ENCODE measurements at places on chromosomes 1 and 21. TPM values are rescaled to one million over a fixed set of nuclear protein-coding genes. Genes with fewer than 3 reads are reported as not detected.

GRCh38 chr1:220884109-220884980, 5.1 kb downstream of the HLX start:
- H3K4me1 ChIP-seq: no peaks in the 10 kb centered on the region
- H3K27me3 ChIP-seq: no peaks in the 10 kb centered on the region
- no peak for DNase-seq
- peaks cover 19% of the 10 kb centered on the region for H3K36me3 ChIP-seq
- H3K27ac ChIP-seq: no peak overlapping the region
- no peak overlapping the region for H3K4me3 ChIP-seq

- no peak for DNase-seq
- H3K27me3 ChIP-seq: no peaks in the 10 kb centered on the region
- no peaks in the 10 kb centered on the region for H3K4me1 ChIP-seq
- no peak overlapping the region for H3K27ac ChIP-seq
Observed at GRCh38 chr1:66012106-66012784, 219.6 kb downstream of the PDE4B start.

LRRC8D gene
- total RNA-seq: 22.1 TPM

DNA sequence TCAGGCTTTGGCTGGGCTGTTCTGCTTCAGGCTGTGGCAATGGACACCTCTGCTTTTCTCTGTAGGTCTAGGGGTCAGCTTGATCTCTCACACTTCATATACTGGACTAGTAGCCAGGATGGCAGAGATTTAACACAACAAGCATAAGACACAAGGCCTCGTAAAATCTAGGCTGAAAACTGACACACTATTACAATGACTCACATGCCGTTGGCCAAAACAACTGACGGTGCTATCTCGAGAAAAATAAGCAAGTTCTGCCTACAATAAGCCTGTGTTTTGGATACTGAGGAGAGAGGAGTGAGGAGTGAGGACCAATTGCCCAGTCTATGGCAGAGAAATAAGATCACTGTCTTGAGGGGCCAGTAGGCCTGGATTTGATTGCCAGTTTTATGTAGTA, 840.7 kb upstream of the ADAMTS5 start:
- DNase-seq: no peak
- H3K27me3 ChIP-seq: no peaks in the 10 kb centered on the region
- no peak overlapping the region for H3K4me3 ChIP-seq
- no peaks in the 10 kb centered on the region for H3K36me3 ChIP-seq

GRCh38 chr1:63362578-63362977, 4.8 kb upstream of the ALG6 start:
- H3K4me1 ChIP-seq: no peaks in the 10 kb centered on the region
- H3K4me3 ChIP-seq: no peak overlapping the region
- H3K36me3 ChIP-seq: no peaks in the 10 kb centered on the region
- no peak for DNase-seq
- H3K27me3 ChIP-seq: no peaks in the 10 kb centered on the region

HOOK1 gene
- 29.7 TPM for total RNA-seq

GRCh38 chr1:204615881-204616280, 69.7 kb downstream of the LRRN2 start:
- no peak for DNase-seq
- H3K4me3 ChIP-seq: no peak overlapping the region
- H3K4me1 ChIP-seq: no peaks in the 10 kb centered on the region
- H3K27ac ChIP-seq: no peak overlapping the region

DNA sequence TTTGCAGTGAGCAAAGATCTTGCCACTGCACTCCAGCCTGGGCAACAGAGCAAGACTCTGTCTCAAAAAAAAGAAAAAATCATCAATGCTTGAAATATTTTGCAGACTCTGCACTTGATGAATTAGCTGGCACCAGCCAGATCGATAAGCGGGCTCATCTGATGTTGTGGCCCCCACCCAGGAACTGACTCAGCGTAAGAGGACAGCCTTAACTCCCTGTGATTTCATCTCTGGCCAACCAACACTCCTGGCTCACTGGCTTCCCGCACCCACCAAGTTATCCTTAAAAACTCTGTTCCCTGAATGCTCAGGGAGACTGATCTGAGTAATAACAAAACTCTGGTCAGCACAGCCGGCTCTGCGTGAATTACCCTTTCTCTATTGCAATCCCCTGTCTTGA, 98.9 kb downstream of the SPSB1 start:
- H3K27ac ChIP-seq: no peak overlapping the region
- H3K4me3 ChIP-seq: no peak overlapping the region
- no peaks in the 10 kb centered on the region for H3K4me1 ChIP-seq
- H3K27me3 ChIP-seq: no peaks in the 10 kb centered on the region
- H3K36me3 ChIP-seq: no peaks in the 10 kb centered on the region

HNRNPCL4 gene
- not detected for total RNA-seq

DNA sequence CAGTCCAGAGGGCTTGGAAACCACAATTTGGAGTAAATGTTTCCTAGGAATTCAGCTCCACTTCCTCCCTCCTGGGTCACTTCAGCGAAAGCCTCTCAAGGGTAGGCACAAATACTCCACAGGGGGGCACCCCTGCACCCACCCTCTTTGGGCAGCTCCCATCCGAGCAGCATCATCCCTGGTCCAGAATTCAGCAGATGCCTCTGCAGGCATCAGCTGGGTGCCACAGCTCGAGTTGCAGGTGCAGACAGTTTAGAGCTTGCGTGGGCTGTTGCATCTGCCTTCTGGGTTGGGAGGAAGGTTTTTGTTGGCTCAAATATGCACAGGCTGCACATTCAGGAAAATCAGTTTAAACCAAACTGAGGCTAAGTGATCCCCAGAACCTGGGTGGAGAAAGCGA, 25.0 kb downstream of the KANK4 start:
- no peaks in the 10 kb centered on the region for H3K36me3 ChIP-seq
- no peak for DNase-seq
- H3K4me1 ChIP-seq: no peaks in the 10 kb centered on the region
- no peak overlapping the region for H3K4me3 ChIP-seq
- no peak overlapping the region for H3K27ac ChIP-seq

TINAGL1 gene
- 40.4 TPM for total RNA-seq

DNA sequence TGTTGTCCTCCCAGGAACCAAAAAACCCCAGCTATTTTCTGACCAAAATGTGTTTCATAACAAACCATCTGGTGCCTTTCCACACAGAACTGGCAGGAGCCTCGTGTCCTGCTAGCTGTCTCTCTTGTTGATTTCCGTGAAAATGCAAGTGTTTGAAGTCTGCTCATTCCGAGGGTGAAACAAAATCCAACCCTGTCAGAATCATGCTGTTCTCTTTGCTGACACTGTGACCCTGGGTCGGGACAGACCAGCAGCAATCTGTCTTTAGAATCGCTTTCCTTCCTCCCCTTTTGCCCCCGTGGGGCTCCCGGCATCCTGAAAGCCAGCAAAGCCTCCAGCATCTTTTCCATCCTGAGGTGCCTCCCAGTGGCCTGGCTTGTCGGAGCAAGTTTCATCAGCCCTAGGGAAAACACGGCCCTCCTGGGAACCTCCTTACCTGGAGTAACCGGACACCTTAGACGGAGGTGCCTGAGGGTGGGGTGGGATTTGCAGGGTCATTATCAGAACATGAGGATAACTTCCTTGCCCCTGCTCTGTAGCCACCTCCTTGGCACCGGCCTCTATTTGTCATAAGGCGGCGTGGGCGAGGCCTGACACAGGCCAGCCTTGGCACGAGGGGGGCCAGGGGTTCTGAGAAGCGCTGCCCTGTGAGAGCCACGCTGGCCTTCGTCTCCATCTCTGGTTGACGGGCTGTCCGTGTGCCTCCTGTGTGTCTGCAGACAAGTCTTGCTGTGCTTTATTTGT, 24.9 kb downstream of the LDLRAP1 start:
- H3K27ac ChIP-seq: no peak overlapping the region
- H3K4me3 ChIP-seq: no peak overlapping the region
- H3K27me3 ChIP-seq: no peaks in the 10 kb centered on the region
- H3K4me1 ChIP-seq: peaks cover 4% of the 10 kb centered on the region
- DNase-seq: no peak
- H3K36me3 ChIP-seq: peaks cover 7% of the 10 kb centered on the region

DNA sequence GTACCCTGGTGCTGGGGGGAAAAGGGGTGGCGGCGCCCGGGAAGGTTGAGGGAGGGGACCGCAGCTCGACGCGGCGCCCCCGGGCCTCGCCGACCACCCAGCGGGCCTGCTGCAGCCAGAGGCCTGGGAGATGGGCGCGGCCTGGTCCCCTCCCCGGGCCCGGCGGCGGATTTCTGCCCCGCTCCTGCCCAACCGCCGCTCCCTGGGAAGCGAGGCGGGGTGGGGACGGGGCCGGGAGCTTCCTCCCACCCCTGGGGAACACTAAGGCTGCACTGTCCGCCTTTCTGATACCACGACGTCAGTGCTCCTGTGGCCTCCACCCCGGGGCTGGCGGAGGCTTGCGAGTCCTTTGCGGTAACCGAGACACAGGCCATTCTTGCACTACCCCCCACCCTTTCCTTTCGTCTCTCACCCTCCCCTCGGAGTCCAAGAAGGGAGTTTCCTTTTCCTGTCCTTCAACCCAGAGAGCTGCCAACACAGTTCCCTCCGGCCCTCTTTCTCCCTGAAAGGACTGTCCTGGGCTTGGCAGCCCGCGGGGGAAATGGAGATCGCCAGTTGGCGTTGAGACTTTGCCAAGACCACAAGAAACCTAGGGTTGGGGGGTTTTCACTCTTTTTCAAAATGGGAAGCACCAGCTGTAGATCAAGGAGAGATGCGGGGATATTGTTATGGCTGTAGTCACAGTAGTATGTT, 742 bp downstream of the SH3GLB1 start:
- DNase-seq: peak; percentile 73
- H3K4me1 ChIP-seq: no peaks in the 10 kb centered on the region
- no peaks in the 10 kb centered on the region for H3K27me3 ChIP-seq

DNA sequence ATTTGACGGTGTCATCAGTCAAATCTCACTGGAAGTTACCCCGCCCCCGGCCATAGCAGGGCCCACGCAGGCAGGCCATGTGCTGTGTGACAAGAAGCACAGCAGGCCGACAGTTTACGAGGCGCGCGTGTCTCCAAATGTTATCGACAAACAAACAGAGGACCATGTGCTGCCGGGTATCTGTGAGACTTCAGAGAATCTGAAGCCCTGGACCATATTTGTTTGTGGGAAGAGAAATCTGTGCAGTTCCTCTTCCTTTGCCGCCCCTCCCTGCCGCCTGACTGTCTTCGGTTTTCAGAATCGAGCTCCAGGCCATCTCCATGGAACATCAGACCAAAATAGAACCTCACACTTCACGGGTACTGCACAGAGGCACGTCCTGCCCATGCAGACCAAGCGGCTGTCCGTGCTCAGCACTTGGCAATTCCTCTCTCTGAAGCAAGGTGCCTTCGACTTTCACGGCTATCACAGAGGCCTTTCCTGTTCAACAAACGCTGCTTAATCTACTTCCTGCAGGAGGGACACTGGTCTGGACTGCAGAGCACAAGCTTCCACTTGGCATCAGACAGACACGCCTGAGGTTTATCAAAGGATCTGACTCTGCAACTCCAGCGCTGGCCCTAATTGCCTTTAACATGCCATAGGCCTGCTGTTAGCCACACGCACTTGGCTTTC, 135.7 kb upstream of the KRTAP19-8 start:
- no peaks in the 10 kb centered on the region for H3K36me3 ChIP-seq
- DNase-seq: peak; percentile 67
- no peak overlapping the region for H3K4me3 ChIP-seq
- peak overlapping the region; percentile 25 for H3K27ac ChIP-seq
- H3K27me3 ChIP-seq: no peaks in the 10 kb centered on the region

- H3K27me3 ChIP-seq: no peaks in the 10 kb centered on the region
- no peaks in the 10 kb centered on the region for H3K36me3 ChIP-seq
- H3K27ac ChIP-seq: no peak overlapping the region
- DNase-seq: peak; percentile 80
Observed at GRCh38 chr1:24289937-24290595, 29.1 kb upstream of the GRHL3 start.

HAO2 gene
- 282 TPM for total RNA-seq

DNA sequence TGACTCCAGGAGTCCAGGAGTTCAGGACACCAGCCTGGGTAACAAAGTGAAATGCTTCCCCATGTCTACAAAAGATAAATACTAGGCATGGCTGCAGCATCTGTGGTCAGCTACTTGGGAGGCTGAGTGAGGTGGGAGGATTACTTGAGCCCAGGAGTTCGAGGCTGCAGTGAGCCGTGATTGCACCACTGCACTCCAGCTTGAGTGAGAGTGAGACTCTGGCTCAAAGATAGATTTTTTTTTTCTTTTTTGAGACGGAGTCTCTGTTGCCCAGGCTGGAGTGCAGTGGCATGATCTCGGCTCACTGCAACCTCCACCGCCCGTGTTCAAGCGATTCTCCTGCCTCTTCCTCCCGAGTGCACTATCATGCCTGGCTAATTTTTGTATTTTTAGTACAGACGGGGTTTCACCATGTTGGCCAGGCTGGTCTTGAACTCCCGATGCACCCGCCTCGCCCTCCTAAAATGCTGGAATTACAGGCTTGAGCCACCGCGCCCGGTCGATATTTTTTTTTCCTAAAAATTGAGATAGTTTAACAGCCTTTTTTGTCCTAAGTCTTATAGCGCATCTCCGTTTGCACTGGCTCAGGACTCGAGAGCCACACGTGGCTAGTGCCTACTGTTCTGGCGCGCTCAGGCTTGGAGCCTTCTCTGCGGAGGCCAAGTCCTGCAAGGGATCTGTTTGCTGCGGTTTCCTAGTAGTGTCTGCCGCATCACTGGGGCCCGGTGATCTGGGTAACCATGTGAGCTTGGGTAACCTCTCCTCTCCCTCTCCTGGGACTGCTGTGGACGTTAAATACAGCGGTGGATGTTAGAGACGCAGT, 1.0 kb upstream of the MFN2 start:
- H3K36me3 ChIP-seq: peaks cover 2% of the 10 kb centered on the region
- H3K4me1 ChIP-seq: peaks cover 32% of the 10 kb centered on the region
- no peaks in the 10 kb centered on the region for H3K27me3 ChIP-seq

GRCh38 chr1:73475316-73475870, 722.6 kb downstream of the LRRIQ3 start:
- H3K4me3 ChIP-seq: no peak overlapping the region
- no peaks in the 10 kb centered on the region for H3K27me3 ChIP-seq
- DNase-seq: no peak
- H3K36me3 ChIP-seq: no peaks in the 10 kb centered on the region

DNA sequence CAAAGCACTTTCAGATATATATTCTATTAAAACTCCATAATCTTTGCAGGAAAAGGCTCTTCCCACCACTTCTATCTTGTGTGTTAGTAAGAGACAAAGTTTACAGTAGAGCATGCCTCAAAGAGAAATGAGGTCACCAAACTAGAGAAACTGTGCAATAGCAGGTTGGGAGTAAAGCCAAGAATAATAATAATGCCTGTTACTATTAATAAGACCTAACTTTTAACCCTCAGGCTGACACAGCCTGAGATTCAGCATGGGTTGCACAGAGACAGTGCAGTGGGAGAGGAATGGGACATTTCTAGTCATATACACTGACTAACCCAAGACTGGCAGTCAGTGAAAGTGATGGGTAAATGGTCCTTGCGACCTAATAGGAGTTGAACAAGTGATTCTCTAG, 320.2 kb upstream of the NFIA start:
- no peak overlapping the region for H3K27ac ChIP-seq
- H3K36me3 ChIP-seq: no peaks in the 10 kb centered on the region
- no peak overlapping the region for H3K4me3 ChIP-seq
- no peaks in the 10 kb centered on the region for H3K27me3 ChIP-seq
- DNase-seq: no peak
